Eye (tissue), 1 donor: ENCODE measurements at places on chromosomes 4 and X.
A peak's percentile ranks its signal among the peaks of the same experiment; 100 is the strongest.

DNA sequence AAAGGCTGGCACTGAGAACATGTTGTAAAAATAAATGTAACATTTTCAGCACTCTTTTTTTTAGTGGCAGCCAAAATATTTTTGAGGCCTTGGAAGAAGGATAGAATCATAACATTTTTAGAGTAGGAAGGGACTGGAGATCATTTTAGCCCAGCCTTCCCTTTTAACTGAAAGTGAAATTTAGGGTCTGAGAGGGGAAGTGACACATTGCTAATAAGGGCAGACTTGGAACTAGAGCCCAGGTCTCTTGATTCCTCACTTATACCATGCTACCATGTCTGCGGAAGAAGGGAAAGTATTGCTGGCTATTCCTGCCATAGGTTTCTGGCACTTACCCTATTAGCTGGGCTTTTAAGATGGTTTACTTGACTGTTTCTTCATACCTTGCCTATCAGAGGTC is 4.8 kb downstream of the WDR44 start:
- DNase-seq = no peak

GRCh38 chrX:118764122-118764521 is 36.7 kb downstream of the IL13RA1 start:
- DNase-seq = no peak

- no peak for DNase-seq
Measured at GRCh38 chrX:24607616-24608015, 39.5 kb downstream of the PCYT1B start.

DNA sequence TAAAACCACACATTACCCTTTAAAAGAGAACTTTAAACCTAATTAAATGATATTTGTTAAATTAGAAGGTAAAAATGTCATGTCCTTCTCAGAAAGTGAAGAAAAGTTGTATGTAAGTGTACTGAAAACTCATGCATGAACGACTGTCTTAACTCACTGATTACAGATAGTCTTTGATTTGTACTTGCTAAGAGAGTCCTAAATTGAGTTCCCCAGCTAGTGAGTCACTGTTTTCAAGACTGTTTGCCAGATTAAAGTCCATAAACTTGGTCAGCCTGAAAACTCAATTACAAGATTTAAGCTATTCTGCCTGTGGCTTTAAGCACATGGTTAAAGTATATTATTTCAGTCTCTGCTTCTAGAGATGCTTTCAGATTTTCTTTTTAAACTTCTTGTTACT is 124.9 kb upstream of the ZCCHC13 start:
- DNase-seq = no peak

GRCh38 chr4:174521800-174522182 is 497 bp downstream of the HPGD start:
- peak; percentile 60 for DNase-seq

GRCh38 chrX:87664381-87664780 is 146.8 kb downstream of the KLHL4 start:
- DNase-seq = peak; percentile 51

- peak; percentile 49 for DNase-seq
Measured at GRCh38 chr4:25928379-25929297, 14.6 kb downstream of the SMIM20 start.

DNA sequence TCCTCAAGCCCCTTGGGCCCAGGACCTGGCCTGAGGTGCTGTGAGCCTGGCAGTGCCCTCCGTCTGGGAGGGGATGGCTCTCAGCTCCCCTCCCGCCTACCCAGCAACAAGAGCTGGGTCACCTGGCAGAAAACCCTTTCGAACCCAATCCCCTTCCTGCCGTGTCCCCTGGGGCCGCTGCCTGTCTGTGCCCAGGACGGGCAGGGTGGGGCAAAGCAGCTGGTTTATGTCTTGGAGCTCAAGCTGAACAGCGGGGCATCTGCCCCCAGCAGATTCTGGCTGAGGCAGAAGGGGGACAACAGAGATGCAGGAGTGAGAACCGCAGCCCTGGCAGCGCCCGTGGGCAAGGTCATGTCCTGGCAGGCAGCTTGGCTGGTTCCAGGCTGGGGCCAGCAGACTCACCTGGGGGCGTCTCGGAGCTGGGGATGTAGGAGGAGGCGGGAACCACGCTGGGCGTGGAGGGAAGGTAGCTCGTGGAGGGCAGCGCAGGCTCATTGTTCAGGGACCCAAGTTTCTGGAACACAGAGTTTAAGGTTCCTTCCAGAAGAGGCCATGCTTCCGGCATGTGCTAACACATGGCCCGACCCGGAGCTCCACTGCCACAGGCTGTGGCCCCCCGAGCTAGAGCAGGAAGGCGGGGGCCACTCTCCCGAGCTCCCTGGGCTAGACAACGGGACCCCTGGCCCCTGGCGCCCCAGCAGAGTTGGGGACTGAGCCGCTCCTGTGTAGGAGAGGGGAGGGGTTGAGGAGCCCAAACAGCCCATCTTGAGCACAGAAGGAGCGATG is 24.2 kb downstream of the NELFA start:
- no peak for DNase-seq

DNA sequence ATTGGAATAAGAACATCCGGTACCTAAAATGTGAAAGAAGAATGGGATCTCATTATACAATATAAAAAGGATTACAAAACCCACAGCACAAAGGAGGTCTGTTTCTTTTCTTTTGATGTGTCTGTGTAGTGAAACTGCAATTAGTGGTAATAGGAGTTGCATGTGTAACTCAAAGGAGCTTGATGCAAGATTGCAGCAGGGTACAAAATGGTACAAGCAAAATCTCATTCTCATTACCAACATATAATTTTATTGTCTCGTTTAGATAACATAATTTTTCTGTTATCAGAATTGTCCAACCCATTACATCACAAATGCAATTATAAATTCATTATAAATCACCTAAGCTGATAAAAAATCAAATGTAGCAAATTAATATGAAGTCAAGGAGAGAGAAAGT is 47.1 kb upstream of the CCSER1 start:
- DNase-seq = peak; percentile 18
